ENCODE measurements at places on chromosomes 7 and 10.

DNA sequence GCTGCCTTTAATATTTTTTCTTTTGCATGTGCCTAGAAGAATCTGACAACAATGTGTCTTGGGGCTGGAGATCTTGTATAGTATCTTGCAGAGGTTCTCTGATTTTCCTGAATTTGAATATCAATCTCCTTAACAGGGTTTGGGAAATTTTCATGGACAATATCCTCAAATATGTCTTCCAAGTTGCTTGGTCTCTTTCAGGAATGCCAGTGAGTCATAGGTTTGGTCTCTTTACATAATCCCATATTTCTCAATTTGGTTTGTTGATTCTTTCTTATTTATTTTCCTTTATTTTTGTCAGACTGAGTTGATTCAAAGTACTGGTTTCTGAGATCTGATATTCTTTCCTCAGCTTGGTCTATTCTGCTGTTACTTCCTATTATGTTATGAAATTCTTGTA, 208.7 kb upstream of the GLI3 start:
- no peak for DNase-seq

DNA sequence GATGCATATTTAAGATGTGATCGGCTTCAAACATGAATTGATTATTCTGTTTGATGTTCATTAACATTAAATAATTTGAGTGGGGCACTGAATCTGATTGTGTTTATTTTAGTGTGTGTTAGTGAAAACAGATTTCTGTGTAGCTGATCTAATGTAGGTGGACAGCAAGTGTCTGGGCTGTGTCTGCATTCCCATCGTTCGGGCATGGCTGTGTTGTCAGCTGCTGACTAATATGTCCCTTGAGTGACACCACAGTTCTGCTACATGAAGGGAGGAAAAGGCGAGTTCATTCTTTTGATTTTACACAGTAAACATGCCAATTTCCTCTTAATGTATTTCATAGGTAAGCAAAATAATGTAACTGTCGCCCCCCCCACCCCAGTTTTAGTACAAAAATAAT, 203.0 kb downstream of the CNTNAP2 start:
- no peak for DNase-seq

DNA sequence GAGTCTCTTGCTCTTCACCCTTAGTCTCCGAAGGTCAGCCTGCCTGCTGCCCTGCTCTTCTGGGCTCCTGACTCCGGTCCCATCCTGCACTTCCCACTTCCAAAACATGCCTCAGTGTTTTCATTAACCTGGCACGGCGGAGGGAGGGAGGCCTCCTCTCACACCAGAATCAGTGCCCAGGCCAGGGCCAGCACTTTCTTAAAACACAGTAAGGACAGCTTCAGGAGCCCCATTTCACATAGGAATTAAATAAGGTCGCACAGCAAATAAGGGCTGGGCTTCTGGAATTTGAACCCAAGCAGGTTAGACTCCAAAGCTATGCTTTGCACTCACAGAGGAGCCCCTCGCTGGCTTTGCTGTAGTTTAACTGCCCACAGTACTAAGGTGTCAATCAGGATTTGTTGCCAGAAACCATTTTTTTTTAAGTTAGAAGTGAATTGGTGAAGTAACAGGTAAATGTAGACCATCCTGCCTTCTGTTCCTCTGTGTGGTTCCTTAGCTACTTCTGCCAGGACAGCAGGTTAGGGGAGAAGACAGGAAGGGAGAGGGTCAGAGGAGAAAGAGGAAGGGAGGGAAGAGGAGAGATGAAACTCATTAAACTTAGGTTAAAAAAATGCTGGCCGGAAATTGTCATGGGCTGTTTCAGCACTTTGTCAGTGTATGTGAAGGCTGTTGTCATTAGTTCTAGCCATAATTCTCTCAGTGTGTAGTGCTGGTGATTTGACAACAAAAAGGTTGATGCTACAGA, 1.1 kb downstream of the RASSF4 start:
- DNase-seq: no peak

DNA sequence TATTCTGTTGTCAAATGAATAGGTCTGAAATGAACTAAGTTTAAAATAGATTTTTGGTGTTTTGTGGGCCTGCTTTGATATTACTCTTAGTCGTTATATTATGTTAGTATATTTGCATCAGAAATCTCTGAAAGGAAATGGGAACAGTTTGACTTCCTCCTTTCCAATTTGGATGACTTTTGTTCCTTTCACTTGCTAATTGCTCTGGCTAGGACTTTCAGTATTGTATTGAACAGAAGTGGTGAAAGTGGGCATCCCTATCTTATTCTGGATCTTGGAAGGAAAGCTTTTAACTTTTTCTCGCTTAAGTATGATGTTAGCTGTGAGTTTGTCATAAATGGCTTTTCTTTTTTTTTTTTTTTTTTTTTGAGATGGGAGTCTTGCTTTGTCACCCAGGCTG, 273.6 kb upstream of the DKK1 start:
- DNase-seq: no peak

- DNase-seq: no peak
These were observed 12.8 kb downstream of the ZMIZ2 start for GRCh38 chr7:44761207-44762161.

DNA sequence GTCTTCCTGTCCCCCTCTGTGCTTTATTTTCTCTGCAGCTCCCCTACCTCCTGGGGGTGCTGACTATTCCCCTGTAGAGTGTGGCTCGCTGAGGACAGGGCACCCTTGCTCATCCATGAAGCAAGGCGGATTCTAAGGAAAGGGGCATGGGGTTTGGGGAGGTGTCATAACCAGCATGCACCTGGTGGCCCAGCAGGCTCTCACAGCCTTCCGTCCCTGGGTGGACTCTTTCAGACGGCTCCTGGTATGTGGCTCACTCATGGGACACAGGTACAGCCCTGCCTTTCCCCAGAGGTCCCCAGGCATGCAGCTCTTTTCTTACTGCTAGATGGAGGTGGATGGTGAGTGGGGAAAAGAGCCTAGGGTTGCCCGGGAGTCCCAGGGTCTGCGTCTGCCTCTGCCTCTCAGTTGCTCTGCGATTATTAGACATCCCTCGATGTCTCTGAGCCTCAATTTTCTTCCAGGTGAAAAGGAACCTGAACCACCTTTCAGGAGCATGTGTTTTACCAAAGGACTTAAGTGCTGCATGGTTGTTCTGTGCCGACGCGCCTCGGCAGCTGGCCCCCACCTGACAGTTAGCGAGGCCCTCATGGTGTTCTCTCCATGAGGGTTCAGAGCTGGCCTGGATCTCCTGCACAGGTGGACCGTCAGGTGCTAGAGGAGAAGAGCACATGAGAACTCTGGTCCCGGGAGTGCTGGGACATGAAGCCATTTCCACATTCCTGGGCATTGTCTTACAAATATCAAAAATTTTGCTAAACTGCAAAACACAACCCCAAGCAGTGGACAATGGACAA, 172.5 kb upstream of the SHH start:
- DNase-seq: no peak

GRCh38 chr10:47245731-47246350, 54.2 kb upstream of the GDF10 start:
- no peak for DNase-seq

- no peak for DNase-seq
These were observed 74.7 kb downstream of the DNAH11 start for GRCh38 chr7:21617513-21617912.

DNA sequence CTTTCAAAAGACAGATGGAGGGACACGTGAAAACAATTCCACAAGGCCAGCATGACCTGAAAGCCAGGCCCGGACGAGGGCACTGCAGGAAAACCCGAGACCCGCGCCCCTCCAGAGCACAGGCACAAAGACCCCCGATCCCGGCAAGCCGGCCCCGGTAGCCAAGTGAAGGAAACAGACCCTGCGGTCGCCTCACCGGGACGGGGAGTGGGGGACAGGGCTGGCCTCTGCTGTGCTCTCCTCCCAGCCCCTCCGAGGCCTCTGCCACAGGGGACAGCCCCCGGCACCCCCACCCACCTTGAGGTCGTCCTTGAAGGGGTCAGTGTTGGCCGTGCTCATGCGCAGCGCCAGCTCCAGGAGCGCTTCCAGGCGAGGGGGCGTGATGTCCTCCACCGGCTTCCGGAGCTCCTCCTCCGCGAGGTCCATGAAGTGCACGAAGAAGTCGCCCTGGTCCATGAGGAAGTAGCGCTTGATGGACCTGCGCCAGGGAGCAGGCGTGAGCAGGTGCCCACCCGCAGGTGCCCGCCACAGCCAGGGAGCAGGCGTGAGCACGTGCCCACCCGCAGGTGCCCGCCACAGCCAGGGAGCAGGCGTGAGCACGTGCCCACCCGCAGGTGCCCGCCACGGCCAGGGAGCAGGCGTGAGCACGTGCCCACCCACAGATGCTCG, 11.3 kb upstream of the ADAM8 start:
- no peak for DNase-seq

GRCh38 chr7:24755541-24756407, 1.5 kb downstream of the GSDME start:
- no peak for DNase-seq

- no peak for DNase-seq
These were observed 4.4 kb downstream of the ZNF655 start for GRCh38 chr7:99562832-99563231.

DNA sequence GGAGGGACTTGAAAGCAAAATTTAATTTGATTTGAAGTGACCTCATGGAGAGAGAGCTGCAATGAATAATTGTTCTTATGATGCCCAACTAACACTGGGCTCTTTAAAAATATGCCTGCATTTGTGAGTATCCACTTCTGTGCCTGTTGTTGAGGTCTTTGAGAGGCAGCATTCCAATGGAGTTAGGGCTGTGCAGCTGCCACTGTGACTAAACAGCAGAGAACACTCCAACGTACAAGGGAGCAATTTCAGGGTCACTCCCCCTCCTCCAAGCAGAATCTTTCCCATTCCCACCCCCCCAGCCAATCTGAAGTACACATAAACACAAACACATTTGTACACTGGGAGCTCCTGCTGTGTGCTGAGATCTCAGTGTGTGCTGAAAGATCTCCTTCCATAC, 28.0 kb upstream of the GSAP start:
- no peak for DNase-seq

GRCh38 chr10:3782451-3783315, 2.3 kb downstream of the KLF6 start:
- DNase-seq: no peak

DNA sequence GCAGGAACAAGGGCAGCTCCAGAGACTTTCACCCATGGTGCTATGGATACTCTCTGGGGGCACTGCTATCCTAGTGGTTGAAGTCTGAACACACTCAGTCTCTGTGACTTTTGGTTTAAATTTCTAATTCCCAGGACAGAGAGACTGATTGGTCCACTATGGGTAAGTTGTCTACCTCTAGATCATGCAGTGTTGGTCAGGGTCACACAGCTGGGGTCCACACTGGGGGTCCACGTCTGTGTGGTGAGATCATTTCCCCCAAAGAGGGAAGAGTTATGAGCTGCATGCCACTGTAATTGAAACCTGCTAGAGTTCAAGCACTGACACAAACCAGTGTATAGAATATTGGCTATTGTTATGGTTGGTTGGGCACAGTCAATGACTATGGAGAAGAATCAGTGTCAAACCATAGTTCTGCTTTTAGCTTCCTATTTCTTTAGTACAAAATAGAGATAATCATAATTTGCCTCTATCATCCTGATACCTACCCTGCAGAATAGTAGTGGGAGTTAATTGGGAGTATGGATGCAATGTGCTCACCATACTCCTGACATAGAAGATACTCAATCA, 101.6 kb downstream of the PRTFDC1 start:
- no peak for DNase-seq

GRCh38 chr10:112454910-112455779, 8.1 kb downstream of the VTI1A start:
- DNase-seq: no peak

DNA sequence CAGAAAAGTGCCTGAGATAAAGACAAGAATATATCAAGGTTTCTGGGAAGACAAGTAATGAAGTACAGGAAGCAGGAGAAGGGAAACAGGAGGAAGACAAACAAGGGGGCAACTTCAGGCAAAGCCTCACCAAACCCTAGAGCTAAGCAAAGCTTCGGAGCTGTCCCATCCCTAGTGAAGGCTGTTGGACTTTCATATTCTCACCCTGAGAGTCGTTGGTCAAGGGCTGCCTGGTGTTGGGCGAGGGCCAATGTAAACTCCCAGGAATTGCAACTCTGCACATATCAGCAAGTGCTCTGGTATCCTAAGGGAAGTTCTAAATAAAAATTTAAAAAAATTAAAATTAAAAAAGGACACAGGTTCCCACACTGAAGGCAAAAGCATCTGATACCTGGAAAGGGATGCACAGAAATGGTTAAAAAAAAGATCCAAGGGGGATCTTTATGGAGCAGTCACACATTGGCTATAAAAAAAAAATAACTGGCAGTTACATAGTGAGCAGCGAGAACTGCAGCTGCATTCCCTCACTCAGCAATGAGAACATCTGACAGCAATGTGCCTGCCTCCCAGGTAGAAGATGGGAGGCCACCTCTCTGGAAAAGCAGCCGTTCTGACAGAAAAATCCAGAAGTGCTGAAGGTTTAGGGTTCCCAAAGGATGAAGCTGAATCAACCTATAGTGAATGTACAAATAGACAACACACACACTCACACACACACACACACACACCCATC, 304.7 kb downstream of the WDR11 start:
- no peak for DNase-seq

- no peak for DNase-seq
These were observed 456.7 kb downstream of the LRMDA start for GRCh38 chr10:75887992-75888680.

DNA sequence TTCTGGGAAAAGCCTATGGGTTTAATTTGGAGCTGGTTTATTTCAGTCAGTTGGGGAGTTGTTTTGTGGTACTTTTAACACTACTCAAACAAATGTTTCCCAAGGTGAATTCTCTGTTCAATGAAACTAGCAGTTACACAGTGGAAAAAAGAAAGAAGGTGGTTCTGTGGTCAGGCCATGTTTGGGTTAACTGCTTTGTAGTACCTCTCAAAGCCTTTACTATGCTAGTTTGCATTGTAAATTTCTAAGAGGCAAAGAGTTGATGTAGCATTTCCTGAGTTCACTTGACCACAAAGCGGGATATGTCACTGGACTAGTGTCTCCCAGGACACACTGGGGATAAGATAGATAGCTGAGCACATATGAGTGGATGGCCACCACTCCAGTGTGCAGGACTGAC, 145.4 kb downstream of the KIF20B start:
- DNase-seq: no peak

DNA sequence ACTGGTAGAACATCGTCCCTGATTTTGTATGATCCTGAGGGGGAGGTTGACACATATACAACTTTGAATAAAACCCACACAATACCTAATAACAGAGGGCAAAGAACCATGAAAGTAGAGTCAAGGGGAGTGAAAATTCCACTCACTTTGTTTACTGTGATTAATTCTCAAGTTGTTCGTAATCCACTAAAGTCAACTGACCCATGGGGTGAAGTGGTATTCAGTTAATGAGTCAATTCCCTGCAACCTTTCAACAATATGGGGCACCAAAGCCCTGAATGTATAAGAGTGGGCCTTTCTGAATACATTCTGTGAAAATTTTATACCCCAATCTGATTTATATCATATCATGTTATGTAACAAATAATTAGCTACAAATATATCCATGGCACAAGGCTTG, 39.0 kb upstream of the C10orf67 start:
- no peak for DNase-seq

DNA sequence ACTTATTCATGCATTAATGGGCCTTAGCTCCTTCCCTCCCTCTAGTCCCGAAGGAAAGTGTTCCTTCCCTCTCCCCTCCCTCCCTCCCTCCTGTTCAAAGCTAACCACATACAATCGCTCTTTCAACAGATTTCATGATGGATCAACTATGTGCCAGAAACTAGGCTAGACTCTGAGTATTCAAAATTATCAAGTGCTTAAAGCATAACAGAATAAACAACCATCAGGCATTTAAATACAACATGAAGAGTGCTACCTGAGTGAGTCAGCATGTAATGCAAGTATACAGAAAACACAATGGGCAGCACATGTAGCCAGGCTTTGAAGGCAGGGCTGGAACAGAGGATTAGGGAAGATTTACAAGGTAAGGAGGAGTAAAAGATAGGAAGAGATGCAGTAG, 11.3 kb downstream of the CHCHD3 start:
- no peak for DNase-seq

All from stimulated activated CD8-positive, alpha-beta memory T cell treated with anti-CD3 and anti-CD28 coated beads, Interleukin-4, amount 100 ng/mL, for 4 hours (primary cell).